Umbilical cord (tissue), 2 donors: ENCODE measurements at places on chromosomes 7 and 10.
A peak's percentile ranks its signal among the peaks of the same experiment; 100 is the strongest.

GRCh38 chr7:43865277-43865676, 4.0 kb downstream of the MRPS24 start:
- no peak for DNase-seq

DNA sequence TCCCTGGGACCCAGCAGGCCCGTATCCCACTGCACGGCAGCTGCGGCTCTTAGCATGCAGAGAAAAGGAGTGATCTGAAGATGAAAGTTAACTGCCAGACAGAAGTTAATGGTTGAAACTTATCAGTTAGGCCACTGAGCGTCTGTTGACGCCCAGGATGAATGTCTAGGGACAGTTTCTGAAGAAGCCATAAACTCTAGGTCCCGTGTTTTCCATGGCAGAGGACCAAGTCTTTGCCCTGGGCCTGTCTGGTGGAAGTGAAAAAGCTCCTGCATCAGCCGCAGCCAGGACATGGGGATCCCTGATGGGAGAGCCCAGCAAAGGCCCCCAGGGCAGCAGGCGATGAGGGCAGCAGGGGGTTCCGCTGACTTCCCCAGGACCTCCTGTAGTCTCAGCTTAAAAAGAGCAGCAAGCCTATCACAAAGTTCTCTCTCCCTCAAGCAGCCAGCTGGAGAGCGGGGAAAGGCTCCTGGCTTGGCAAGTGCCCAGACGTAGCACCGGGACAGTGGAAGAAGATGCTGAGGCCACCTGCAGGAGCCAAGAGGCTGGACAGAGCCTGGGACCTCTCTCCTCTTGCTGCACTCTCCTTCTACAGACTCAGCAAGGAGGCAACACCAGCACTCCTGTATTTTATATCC, 79.6 kb downstream of the TNS3 start:
- DNase-seq, result peak; percentile 64

DNA sequence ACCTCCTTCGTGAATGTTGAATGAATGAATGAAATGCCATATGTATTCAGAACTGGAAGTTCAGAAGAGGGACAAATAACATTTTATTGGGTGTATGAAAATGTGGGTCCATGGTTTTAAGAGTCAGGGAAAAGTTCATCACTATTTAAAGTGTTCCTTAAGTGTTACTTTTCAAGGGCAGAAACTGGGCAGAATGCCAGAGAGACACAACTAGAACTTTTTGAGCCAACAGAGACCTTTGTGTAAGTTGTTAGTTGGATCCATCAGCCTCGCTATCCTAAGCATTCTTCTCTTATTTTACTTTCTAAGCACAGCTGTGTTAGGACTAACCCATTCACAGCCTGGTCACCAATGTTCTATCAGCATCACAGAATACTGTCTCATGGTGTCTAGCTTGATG, 13.6 kb upstream of the TAF3 start:
- no peak for DNase-seq

DNA sequence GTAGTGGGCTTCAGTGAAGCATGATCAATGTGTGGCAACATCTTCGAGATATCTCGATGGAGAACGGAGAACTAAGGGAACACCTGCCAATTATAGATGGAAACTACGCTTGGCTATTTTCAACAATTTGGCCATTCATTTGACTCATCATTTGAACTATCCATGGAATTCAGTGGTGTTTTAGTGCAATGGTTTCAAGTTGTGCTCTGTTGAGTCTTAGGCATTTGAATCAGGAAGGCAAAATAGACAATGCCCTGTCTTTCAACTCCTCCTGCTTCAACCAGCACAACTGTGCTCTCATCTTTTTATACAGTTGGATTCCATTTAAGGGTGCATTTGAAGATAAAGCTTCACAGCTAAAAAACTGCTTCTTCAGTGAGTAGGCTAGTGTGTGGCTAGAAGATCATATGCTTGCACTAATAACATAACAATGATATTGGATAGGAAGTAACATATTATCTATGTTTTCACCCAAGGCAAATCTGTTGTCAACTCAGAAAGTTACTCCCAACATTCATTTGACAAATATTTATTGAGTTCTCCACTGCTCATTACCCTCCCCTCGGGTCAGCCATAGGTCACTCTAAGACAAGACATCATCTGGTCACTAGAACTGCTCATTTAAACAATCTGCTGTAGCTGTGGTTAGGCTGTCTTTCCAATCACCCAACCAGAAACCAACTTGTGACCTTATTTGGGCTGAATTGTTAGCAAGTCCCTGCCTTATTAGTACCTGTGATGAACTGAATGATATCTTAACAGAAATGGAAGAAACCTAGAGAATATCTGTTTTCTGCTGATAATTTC, 314.1 kb upstream of the SP4 start:
- no peak for DNase-seq

DNA sequence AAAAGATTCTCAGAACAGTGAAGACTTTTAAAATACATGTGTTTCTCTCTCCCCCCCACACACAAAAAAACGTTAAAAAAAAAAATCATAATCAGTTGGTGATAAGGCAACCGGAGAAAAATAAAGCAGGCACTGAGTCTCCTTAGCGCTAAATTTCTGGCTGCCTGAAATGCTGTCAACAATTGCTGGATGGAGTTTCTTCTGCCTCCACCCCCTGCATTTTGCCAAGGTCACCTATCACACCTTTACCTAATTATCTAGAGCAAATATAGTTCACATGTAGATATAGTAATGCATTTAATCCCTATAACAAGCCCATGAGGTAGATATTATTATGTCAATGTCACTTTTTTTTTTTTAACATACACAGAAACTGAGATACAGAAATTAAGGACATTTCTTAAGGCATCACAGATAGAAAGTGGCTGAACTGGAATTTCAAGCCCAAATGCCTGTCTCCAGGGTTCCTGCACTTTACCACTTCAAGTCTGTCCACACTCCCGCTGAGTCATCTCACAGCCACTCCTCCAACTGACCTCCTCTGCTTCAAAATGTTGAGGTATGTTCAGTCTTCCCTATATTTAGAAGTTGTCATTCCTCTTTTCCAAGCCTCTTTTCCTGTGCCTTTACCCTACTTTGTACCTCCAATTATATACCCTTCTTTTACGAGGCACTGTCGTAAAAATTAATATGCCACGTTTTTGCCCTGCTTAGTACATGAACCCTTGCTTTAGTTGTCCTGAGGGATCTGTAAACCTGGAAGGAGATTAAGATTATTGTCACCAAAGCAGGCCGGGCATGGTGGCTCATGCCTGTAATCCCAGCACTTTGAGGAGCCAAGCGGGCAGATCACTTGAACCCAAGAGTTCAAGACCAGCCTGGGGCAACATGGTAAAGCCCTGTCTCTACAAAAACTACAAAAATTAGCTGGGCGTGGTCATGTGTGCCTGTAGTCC, 72.8 kb upstream of the MPP7 start:
- DNase-seq, result peak; percentile 81

DNA sequence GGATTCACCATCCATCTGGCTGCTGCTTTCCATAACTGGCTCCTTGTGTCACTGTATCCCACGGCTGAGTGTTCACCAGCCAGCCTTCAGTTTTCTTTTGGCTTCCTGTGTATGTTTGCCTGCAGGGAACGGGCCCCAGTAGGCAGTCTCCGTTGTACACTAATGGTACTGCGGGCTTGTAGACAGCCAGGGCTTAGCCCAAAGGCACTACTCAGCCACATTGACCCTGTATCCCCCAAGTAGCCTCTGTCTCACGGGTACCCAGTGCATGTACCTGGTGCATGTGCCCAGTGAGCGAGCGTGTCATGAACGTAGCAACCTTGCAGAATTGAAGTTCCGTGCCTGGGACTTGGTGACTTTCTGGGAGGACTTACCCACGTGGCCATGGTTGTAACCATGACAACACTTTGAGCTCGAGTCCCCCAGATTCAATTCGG, 6.1 kb downstream of the PFKFB3 start:
- DNase-seq, result no peak
